Activated naive CD4-positive, alpha-beta T cell (primary cell): ENCODE measurements at places on chromosomes 12 and 14.

- no peak for DNase-seq
These were observed 499 bp upstream of the PRKAG1 start for GRCh38 chr12:49019120-49019430.

- DNase-seq: no peak
These were observed 20.2 kb downstream of the CCDC38 start for GRCh38 chr12:95922231-95922630.

DNA sequence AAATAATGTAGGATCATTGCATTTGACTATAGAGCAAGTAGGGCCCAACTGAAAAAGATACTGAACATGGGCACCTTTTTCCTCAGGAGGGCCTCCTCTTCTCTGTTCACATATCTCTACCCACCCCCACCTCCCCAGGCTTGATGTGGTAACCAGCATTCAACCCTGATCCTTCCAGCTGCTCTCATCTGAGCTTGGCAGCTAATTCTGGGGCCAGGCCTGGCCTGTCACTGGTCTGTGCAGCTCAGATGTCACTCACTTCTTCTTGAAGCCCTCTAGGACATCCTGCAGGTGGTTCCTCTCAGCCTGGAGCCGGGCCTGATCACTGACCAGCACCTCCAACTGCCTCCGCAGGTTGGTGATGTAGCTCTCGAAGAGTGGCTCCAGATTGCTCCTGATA lies 2.1 kb downstream of the KRT84 start:
- no peak for DNase-seq

- DNase-seq: no peak
These were observed 862.2 kb downstream of the RPS29 start for GRCh38 chr14:48723841-48724495.

DNA sequence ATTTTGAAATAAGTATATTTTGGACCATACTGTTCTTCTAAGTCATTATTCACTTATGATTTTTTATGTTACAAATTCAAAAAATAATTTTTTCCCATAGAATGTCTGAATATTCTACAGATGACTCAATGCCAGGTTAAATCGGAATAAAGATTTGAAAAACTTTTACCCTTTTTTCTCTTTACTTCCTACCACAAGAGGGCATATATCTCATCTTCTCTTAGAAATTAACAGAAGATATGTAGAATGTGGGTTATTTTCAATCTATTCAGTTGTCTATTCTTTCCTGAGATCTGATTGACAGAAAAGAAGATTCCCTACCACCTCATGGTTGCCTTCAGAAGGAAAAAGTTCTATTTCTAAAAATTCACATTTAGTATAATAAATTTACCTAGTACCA lies 53.0 kb upstream of the KITLG start:
- no peak for DNase-seq

- DNase-seq: no peak
These were observed 22.8 kb upstream of the NXPH4 start for GRCh38 chr12:57193706-57194245.

DNA sequence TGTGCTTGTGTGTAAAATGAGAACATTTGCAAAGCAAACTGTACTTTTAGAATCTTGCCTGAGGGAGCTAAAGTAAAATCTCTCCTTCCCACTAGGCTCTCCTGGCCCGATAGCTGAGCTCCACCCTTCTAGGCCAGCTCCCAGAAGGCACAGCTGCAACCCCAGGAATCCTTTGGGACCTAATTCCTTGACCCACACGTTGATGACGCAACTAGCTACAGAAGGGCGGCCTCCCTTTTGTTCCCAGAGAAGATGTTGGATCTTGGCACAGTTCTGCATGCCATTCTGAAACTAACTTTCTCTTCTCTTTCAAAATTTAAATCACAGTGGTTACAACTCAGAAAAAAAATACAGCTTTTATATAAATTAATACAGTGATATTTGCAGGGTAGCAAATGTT lies 268.1 kb downstream of the EGLN3 start:
- DNase-seq: no peak

DNA sequence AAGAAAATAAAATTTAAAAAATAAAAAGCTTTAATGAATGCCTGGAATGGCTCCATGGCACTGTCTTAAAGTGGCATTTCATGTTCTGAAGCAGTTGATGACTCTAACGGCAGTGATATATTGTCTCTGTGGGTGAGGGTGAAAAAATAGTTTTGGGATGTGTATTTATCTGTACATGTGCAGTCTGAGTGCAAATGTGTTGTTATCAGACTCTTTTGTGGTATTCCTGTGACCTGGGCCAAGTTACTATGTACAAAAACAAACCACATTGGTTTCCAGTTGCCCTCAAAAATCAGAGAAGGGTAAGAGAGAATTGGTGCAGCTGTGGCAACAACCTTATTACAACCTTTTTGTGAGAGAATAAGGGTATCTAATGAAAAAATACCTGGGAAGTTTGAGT lies 81.7 kb upstream of the CCDC91 start:
- no peak for DNase-seq

- DNase-seq: no peak
These were observed 703 bp downstream of the ASCL4 start for GRCh38 chr12:107775093-107775721.

DNA sequence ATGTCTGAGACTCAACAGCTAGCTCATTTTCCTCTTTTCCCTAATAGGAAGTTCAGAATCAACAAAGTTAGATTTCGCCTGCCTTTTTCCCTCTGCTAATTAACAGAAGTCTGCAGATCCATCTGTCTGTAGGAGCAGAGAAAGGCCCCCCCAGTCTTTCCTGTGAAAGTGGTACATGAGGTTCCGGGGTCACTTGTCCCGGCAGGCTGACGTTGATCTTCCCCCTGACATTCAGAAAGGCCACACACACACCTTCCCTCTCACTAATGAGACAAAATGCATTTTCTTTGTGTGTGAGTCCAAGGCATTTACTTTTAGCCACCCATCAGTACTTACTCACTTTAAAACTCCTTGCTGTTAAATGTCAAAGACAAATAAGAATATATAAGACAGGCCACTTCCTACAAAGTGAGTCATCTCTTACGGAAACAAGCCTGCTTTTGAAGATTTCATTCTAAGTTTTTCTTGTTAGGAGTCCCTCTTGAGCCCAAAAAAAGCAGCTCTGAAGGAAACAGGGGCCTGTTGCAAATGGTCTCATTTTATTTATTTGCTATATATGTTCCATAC lies 138.7 kb downstream of the TTC7B start:
- DNase-seq: no peak

DNA sequence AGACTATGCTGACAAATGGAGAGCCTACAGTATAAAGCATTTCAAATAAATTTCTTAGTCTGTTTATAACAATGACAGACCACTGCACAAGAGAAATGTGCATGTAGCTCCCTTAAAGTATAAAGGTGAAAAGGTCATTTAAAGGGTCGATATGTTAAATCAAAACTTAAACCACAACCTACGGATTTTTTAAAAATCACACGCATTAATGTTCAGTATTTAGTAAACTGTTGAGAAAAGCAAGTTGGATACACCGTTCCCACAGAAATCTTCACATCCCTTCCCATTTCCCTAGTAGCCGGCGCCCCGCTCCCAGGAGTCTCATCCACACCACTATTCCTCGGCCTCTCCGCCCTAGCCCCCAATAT lies 614 bp downstream of the FKBP3 start:
- DNase-seq: no peak
